NCI-H510A (cell line): ENCODE measurements at places on chromosomes 6 and 20.
A peak's percentile ranks its signal among the peaks of the same experiment; 100 is the strongest.

- no peak for DNase-seq
Measured at GRCh38 chr6:154738551-154738961, 5.3 kb downstream of the SCAF8 start.

- no peak for DNase-seq
Measured at GRCh38 chr6:4698901-4699659, 77.1 kb upstream of the CDYL start.

DNA sequence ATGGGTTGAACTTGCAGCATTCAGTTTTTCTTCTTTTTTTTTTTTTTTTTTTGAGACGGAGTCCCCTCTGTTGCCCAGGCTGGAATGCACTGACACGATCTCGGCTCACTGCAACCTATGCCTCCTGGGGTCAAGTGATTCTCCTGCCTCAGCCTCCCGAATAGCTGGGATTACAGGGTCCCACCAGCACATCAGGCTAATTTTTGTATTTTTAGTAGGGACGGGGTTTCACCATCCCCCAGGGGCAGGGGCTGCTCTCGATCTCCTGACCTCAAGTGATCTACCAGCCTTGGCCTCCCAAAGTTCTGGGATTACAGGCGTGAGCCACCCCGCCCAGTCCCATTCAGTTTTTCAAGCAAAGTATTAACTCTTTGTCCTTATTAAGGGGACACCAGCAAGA, 117.6 kb upstream of the PRSS16 start:
- DNase-seq = no peak

- DNase-seq = no peak
Measured at GRCh38 chr20:5492937-5493336, 176.2 kb upstream of the PROKR2 start.

DNA sequence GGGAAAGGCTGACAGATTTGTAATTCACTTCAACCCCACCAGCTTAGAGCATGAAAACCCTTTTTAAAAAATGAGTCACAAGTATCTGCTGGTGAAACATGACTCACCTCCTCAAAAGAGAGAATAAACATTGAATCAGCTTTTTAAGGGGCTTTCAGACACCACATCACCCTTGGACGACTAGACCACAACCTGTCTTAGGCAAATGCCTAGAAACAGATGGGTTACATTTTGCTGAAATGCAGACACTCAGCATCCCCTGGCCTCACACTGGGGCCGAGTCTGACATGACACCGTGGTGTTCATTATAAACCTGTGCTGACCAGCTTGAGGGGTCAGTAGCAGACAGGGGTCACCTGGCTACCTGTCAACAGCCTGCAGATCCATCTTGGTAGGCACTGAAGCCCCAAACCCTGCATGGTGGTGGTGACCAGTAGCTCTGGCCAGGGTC, 175.3 kb upstream of the CST7 start:
- no peak for DNase-seq

DNA sequence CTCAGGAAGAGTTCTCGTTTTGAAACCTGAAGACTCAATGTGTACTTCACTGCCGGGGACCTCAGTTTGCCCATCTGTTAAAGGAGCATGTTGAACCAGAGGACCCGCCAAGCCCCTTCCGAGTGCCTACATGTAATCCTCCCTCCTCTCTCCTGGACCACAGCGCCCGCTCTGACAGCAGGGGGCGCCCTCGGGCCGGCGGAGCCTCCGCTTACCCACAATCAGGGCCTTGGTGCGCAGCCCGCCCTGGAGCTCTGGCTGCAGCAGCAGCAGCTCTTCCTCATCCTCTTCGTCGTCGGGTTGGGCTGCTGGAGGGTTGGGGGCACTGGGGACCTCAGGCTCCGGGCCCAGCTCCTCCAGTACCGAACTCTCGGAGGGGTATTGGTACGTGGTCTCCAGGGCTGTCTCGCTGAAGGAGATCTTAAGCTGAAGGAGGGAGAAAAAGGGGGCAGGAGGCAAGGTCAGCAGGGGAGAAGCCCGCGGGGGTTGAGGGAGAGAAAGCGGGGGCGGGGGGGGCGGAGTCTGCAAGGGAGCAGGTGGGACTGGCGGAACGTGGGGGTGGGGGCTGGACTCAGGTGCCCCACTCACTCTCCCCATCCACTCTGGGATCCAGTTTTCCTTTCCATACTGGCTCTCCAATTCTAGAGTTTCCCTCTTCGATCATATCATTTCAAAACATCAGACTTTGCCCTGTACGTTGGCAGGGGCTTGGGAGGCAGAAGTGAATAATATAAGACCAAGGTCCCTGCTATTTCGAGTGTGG, 6.3 kb upstream of the DHX16 start:
- peak; percentile 41 for DNase-seq

DNA sequence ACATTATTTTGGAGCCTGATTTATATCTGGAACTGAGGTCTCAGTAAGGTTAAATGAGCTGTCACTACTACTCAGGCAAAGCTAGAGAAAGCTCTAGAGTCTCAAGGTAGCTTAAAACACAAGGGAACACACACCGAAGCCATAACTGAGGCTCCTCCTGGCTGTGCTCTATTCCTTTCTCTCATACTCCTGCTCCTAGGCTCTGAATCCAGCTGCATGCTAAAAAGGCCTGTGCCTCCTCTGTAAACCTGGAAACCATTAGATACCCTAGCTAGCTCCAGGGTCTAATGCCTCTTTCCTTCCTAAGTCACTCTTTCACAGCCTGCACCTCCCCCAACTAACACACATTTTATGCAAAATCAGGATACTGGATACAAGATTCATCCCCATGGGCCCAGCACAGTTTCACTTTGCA, 17.1 kb downstream of the RIPOR2 start:
- DNase-seq = no peak

DNA sequence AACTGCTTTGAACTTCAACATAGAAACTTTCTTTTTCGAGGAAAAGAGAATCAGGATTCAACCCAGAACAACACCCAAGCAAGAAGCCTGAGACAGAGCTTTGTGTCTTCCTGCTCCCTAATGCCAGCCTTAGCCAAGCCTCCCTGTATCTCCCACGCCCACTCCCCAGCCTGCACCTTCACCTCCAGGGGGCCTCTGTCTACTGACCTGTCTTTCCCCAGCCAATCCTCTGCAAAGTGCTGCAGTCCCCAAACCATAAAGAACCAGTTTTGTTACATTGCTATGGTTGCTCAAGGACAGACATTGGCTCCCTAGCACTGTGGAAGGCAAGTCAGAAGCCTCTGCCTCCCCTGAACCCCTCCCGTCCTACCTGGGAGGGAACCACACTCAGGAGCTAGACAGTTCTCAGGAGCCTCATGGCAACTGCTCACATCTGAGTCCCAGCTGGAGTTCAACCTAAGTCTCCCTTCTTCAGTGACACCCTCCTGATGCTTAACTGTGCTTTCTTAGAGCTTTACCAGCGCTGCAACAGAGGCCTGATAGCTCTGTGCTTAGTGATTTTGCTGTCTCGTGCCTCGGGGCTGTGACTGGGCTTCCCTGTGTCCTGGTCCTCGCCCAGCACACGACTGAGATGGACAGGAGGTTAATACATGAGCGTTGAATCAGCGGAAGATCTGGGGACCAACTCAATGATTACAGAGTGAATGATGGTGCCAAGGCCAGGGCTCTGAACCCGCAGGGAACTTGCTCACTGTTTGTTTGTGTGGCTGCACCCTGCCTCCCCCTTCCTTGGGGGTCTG, 101.5 kb upstream of the DUSP22 start:
- DNase-seq = no peak

DNA sequence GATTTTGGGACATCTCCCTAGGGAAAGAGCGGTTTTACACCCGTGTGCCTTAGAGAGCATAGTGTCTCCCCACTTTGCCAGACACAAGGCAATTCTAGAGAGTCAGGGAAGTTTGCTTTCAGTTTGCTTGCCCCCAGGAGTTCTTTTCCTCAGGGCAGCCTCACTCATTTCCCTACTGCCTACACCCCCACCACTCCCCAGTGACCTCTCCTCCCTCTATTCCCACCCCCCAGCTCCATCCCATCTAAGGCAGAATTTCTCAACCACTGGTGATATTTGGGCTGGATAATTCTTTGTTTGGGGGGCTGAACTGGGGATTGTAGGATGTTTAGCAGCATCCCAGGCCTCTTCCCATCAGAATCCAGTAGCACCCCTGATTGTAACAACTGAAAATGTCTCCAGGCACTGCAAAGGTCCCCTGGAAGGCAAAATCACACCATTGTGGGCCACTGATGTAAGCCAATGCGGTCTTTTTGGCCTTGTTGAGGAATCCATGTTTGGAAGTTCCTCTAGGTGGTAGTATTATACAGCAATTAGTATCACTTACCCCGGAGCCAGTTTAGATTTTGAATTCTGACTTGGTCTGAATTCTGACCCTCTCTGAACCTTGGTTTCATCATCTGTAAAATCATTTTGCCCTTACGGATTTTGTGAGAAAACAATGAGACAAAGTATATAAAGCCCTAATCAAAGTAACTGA, 1.3 kb downstream of the EPPIN start:
- DNase-seq = no peak

- DNase-seq = no peak
Measured at GRCh38 chr6:71887006-71887743, 825 bp downstream of the RIMS1 start.

DNA sequence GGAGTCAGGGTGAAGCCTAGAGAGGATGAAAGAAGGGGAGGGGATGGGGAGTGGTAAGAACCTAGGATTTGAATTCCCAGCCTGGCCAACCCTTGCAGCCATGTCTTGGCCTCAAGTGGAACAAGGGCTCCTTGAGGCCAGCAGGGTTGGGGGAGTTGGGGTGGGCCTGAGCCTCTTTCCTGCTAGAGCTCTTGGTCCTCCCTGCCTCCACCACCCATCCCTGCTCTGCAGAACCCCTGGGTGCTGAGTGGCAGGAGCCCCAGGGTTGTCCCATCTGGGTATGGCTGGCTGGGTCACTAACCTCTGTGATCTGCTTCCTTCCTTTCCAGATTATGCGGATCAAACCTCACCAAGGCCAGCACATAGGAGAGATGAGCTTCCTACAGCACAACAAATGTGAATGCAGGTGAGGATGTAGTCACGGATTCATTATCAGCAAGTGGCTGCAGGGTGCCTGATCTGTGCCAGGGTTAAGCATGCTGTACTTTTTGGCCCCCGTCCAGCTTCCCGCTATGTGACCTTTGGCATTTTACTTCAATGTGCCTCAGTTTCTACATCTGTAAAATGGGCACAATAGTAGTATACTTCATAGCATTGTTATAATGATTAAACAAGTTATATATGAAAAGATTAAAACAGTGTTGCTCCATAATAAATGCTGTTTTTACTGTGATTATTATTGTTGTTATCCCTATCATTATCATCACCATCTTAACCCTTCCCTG, 8.3 kb downstream of the VEGFA start:
- DNase-seq = no peak
